GM20000 (cell line): ENCODE measurements at places on chromosomes 11 and 22.

GRCh38 chr22:28620244-28620922, 59.3 kb downstream of the TTC28 start:
- DNase-seq = no peak

DNA sequence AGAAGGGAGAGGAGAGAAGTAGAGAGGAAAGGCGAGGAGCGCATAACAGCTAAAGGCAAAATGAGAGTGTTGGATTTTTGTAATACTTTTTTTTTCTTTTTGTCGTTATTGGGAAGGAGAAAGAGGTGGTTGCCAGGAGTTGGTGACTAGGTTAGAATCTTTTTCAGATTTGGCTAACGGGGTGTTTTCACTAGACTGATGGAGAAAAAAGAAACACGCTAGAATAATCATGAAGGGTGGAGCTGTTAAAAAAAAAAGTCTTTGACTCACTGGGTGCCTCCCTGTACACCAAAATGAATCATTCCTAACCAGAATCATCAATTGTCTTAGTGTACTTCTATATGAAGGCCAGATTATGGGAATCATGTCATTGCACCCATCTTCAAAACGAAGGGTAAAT, 12.7 kb downstream of the BLID start:
- no peak for DNase-seq

- no peak for DNase-seq
Measured at GRCh38 chr22:24996420-24996952, 44.0 kb downstream of the KIAA1671 start.

- DNase-seq = no peak
Measured at GRCh38 chr22:27004434-27004833, 347.0 kb downstream of the MIAT start.

GRCh38 chr11:77444261-77444660, 29.6 kb downstream of the PAK1 start:
- DNase-seq = no peak

- no peak for DNase-seq
Measured at GRCh38 chr11:119471329-119471728, 48.4 kb upstream of the THY1 start.

GRCh38 chr22:19992481-19992911, 24.1 kb downstream of the ARVCF start:
- DNase-seq = no peak

GRCh38 chr11:11813288-11813962, 28.3 kb upstream of the USP47 start:
- no peak for DNase-seq

DNA sequence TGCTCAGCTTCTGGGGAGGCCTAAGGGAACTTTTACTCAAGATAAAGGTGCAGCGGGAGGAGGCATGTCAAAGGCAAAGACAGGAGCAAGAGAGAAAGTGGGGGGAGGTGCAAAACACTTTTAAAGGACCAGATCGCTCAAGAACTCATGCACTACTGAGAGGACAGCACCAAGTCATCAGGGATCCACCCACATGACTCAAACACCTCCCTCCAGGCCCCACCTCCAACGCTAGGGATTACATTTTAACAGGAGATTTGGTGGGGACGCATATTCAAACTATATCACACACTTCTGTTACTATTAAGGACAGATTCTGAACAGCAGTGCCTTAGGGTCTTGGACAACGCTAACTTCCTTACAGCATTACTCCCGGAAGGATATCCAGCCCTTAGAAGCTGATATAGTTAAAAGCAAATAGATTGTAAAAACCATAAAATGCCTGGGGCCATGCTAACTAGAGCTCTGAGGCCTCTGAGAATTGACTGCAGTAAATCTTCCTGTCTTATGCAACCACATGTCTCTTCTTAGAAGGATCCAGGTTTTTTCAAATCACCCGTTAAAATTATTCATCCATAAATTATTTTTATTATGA, 16.7 kb upstream of the ZC3H12C start:
- no peak for DNase-seq

DNA sequence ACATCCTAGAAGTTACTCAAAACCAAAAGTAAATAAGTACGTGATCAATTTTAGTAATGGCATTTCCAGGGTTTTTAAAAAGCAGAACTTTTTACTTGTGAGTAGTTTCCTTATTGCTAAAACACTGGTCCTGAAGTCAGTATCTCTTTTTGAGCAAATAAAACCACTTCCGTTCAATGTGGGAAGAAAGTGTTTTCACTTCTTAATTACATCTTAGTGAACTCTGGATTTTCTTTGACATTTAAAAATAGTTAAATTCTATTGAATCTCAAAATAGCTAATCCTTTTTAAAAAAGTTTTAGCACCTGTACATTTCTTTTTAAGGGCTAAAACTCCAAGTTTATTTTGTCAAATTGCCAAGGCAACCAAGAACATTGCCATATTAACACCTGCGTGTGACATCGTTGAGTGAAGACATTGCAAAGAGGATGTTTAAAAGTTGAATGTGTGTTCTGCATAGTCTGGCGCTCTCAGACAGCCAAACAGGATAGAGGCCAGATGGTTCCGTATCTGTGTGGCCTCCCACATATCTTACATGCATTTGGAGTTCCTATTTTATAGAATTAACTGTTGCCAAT, 17.2 kb upstream of the OR5B21 start:
- peak; percentile 74 for DNase-seq

DNA sequence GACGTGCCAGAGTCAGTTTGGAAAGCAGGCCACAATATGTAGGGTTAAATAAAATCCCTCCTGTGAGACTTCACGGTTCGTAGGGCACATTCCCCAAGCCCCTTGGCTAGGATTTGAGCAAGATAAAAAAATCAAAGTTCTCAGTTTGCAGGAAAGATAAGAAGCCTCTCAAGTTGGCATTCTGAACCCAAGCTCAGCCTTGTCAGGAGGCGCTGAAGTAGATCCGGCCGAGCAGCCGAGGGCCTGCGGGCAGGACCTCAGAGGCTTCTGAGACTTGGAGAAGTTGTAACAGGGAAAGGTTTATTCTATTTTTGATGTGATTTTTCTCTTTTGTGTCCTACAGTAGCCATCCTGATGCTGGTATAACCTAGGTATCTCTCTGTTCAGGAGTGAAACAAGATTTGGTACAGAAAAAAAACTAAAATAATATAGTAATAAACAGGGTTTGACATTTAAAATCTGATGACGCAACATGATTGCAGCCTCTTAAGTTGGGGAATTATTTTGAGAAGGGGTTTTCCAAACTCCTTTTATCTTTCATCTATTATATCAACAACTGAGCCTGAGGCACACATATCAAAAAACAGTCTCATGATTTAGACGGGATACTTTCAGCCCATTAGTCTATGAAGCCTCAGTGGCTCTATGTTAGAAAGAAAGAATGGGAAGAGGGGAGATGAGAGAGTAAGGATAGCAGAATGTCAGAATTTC, 10.1 kb downstream of the PATE2 start:
- no peak for DNase-seq

GRCh38 chr11:128732471-128733277, 38.8 kb downstream of the FLI1 start:
- DNase-seq = no peak

- DNase-seq = no peak
Measured at GRCh38 chr11:29336727-29337575, 679.9 kb downstream of the KCNA4 start.

GRCh38 chr11:77090046-77090372, 12.6 kb upstream of the OMP start:
- DNase-seq = no peak

DNA sequence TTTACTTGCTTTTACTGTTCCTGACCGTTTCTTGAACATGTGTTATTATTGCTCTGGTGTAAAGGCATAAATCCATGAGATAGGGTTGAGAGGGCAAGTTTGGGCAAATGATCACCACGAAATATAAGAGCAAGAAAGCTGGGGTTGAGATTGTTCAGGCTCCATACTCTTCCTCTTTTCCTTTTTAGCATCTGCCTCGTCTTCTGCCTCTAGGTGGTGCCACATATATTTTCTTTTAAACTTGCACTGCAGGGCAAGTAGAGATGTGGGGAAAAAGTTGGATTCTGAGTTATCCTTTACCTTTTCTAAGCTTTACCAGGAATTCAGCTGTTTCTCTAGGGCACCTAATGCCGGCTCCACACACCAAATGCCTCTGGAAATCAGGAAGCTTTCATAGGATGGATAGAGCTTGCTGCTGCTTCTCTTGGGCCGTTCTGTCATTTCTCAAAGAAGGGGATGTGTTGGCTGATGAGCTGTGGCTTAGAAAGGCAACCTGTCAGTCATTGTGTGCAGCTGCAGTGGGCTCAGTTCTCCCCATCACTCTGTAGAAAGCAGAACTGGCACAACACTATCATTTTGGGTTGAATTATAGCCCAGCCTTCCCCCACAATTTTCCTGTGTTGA, 98.2 kb downstream of the LDLRAD3 start:
- DNase-seq = peak; percentile 17

- no peak for DNase-seq
Measured at GRCh38 chr22:29988719-29989118, 91.5 kb upstream of the HORMAD2 start.

GRCh38 chr11:34267417-34267816, 90.4 kb downstream of the ABTB2 start:
- DNase-seq = no peak

- no peak for DNase-seq
Measured at GRCh38 chr11:104465321-104465720, 301.4 kb upstream of the PDGFD start.

- no peak for DNase-seq
Measured at GRCh38 chr11:128731041-128731663, 37.3 kb downstream of the FLI1 start.

GRCh38 chr11:11522591-11522990, 99.2 kb downstream of the GALNT18 start:
- DNase-seq = no peak

- DNase-seq = no peak
Measured at GRCh38 chr11:69374946-69375310, 81.0 kb downstream of the MYEOV start.

DNA sequence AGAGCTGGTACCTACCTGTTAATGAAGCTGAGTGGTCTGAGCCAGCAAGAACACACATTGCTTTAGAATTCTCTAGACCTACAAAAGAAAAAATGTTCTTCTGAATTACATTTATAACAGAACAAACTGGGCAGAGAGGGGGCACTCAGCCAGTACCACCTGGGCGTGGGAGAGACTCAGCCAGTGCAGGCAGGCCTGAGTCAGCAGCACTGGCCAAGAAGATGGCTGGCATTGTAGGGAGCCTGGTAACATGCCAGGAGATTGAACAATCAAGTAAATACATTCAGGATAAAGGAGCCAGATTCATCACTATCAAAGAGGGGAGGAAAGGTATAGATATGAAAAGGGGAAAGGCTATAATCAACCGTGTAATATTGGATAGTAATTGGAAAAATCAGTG, 19.9 kb downstream of the SERGEF start:
- no peak for DNase-seq

- no peak for DNase-seq
Measured at GRCh38 chr11:18749681-18750319, 23.8 kb upstream of the IGSF22 start.
